ENCODE measurements at places on chromosomes 4 and X.
A peak's percentile ranks its signal among the peaks of the same experiment; 100 is the strongest.

DNA sequence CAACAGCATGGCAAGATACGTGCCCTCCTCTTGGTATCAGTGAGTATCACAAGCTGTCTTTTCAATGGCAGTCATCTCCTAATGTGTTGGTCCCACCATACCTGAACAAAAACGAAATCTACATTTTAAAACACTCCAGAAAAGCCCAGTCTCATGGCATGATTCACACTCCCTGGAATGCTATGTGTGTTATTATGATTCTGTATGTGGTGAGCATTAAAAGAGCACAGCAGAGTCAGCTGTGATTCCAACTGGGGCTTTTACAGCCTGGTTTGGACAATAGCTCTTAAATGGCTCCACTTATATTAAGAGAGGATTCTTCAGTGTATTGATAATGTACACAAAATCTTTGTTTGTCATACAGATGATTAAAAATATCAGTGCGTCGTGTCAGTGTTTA, 274.1 kb upstream of the GK2 start:
- DNase-seq, result peak; percentile 28

DNA sequence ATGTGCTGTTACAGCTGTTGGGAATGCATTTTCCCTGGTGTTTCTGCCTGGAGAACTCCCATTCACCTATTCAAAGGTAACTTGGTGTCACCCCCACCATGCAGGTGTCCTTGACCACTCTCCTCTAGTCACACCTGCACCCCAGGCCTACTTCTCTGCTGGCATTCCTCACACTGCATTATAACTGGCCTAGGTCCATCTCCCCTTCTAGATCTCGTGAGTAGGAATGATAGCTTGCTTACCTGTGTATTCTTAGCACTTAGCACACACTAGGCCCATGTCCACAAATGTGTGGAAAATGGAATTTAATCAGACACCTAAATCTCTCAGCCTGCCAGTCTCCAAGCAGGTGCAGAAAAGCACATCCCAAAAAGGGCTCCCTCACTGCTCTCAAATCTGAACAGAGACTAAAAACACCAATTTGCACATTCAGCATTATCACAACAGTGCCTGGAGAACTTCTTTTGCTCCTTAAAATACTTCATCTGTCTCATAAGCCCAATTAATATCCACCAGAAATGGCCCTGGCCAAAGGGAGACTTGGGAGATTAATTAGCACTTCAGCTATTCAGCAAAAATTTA, 18.3 kb downstream of the SCD5 start:
- no peak for DNase-seq

DNA sequence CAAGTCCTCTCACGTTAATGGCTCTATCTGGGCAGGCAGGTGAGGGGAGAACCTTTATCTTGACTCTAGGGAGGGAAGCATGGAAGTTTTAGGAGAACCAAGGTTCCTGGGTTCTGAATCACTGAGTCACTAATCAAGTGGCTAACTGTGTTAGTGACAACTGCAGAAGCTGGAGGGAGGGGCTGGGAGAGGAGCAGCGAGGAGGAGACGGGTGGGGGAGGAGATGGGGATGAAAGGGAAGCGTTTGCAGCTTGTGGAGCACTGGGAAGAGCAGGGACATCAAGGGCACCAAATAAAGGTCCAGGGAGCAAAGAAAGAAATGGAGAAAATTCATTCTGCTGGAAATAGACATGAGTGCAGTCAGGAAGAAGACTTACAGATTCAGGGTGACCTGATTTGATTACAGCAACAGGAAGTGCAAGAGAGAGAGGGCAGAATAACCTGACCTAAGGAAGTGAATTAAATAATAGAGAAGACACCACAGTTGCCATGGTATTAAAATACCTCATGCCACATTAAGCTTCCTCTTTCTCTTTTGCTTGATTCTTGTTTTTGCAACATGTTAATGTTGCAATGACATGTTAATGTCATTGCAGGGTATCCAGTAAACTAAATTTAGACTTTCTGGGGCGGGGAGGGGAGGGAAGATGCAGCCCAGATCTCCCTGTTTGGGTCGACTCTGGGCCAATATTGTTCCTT, 4.5 kb upstream of the SETD7 start:
- DNase-seq, result no peak

DNA sequence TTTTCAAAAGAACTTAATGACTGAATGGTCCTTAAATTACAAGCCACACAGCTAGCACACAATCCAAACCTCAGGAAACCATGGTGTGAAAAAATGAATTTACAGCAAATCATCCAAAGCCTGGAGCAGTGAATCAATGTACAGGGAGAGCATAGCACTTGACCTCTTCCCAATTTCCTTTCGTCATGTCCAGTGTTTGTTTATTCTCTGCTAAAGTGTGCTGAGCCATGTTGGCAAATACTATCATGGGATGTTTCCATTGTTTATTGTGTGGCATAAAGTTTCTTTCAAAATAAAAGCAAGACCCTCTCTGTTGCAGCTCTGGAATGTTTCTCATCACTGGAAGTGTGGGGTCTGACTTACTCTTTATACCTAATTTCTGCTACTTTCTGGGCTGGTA, 25.4 kb upstream of the FAM47B start:
- DNase-seq, result no peak

DNA sequence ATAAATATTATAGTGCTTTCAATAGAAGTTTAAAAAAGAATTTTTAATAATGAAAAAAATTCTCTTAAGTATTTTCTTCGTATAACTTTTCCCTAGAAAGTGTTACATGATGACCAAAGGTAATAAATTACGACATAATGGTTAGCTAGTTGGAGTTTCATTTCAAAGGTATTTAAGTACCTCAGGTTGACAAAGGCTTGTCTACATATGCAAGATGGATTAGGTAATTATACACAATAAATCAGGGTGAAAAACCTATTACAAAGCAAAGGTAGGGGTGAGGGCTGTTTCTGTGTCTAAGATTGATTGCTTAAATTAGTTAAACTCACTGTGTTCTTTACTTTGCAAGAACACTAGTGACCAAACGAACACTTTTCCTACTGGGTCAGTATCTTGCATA, 508.5 kb upstream of the FAT1 start:
- DNase-seq, result no peak

GRCh38 chr4:17786567-17786966, 5.1 kb upstream of the FAM184B start:
- no peak for DNase-seq

DNA sequence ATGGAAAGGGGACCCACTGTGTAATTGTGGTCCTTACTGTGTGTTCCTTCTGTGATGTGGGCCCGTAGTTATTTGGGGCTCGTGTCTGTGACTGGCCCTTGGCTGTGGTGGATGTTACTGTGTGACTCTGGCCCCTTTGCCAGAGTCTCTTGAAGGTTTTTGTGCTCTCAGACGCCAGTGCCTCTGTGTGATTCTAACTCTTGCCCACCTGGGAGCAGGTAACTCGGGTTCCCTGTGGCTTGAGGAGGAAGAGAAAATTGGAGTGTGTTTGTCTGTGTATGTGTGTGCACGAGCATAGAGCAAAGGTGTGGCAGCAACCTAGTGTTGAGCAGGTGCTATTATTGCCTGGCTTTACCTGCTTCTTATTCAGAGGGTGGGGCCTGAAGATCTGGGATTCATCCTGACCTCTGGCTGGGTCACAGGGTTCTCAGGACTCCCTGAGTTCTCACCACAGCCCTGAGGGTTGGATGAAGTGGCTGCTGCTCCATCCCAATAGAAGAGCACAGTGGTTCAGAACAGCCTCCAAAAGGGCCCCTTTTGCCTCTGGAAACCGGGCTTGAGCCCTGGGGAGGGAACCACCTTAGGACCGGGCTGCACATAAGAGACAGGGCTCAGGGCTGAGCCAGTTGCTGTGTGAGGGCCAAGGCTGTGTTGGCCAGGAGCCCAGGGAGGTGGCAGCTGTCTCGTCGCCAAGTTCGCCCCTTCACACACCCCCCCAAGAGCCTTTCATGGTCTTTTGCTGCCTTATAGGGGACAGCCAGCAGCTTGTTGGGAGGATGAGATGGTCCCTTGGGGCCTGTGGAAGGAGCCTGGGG, 1.3 kb downstream of the RBM10 start:
- DNase-seq, result no peak

DNA sequence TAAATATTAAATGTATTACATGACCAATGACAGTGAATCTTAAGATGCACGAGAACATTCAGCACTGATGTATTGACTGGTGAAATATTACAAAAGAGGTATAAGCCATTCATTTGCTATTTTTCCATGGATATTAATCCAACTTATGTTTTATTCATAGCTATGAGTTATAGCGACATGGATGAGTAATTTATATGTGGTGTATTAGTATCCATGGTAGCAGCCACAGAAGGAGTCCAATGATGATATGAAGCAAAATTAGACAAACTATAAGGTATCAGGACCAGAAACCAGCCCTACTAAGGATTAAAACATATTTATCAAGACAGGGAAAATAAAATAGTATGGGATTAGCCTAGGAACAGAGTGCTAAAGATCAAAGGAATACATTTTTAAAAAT, 50.7 kb downstream of the THAP9 start:
- no peak for DNase-seq

- peak; percentile 83 for DNase-seq
Measured at GRCh38 chr4:17811078-17811603, 362 bp downstream of the NCAPG start.

DNA sequence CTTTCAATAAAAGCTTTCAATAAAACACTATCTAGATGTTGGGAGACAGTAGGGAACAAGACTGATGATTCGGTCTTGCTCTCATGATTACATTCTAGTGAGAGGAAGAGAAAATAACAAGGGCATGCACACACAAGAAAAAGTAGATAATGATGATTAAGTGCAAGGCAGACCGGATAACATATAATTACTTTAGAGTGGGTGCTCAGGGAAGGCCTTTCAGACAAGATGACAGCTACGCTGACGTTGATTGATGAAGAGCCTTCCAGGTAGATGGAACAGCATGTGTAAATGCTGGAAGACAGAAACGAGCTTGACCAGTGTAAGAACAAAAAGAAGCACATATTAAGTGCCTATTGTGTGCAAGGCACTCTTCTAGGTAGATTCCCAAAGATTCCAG, 43.4 kb downstream of the TXK start:
- DNase-seq, result no peak

GRCh38 chr4:141314627-141315026, 93.9 kb downstream of the ZNF330 start:
- no peak for DNase-seq

DNA sequence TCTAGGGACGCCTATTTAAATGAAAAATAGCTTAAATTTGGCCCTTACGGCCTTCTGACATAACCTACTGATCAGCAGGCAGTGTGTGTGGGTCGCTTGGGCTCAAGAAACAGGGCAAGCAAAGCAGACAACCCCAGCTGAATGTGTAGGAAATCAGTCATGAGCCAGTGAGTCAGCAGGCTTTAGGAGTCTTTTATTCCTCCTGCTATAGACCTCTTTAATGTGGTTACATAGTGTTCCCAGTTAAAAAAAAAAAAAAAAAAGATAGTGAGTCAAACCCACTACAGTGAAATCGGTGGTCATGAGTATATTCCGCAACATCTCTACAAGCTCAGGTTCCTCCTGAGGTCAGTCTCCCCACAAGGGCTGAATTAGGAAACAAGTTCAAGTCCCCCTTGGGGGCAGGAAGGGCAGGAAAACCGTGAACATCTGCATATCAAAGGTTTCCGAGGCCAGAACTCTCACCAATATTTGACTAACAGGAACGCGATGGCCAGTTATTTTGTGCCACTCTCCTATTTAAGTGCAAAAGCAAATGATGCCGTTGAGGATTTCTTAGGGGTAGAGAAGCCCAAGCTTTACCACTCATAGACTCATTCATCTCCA, 32.7 kb downstream of the ACSL1 start:
- DNase-seq, result peak; percentile 69

GRCh38 chrX:85244450-85245211, 840 bp downstream of the ZNF711 start:
- DNase-seq, result peak; percentile 53

GRCh38 chrX:16946361-16946964, at the start of gene REPS2:
Gene REPS2, plus strand, starts transcription at chrX:16946658. Its CDS starts 204 bp downstream, at chrX:16946862.
- peak; percentile 85 for DNase-seq

DNA sequence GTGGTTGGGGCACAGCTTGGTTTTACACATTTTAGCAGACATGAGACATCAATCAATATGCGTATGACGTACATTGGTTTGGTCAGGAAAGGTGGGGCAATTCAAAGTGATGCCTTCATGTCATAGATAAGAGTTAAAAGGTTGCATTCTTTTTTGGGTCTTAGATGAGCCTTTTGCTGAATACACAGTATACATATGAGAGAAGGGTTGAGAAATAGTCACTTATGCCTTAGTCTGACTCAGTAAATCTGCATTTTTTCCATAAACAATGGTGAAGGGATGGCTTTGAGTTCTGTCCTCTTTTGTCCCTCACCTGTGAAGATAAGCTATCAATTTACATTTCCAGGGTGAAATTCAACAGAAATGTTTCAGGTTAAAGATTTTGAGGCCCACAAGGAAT, 43.9 kb upstream of the UGT2B15 start:
- DNase-seq, result no peak

GRCh38 chr4:81631958-81632441, 160.3 kb upstream of the RASGEF1B start:
- no peak for DNase-seq

DNA sequence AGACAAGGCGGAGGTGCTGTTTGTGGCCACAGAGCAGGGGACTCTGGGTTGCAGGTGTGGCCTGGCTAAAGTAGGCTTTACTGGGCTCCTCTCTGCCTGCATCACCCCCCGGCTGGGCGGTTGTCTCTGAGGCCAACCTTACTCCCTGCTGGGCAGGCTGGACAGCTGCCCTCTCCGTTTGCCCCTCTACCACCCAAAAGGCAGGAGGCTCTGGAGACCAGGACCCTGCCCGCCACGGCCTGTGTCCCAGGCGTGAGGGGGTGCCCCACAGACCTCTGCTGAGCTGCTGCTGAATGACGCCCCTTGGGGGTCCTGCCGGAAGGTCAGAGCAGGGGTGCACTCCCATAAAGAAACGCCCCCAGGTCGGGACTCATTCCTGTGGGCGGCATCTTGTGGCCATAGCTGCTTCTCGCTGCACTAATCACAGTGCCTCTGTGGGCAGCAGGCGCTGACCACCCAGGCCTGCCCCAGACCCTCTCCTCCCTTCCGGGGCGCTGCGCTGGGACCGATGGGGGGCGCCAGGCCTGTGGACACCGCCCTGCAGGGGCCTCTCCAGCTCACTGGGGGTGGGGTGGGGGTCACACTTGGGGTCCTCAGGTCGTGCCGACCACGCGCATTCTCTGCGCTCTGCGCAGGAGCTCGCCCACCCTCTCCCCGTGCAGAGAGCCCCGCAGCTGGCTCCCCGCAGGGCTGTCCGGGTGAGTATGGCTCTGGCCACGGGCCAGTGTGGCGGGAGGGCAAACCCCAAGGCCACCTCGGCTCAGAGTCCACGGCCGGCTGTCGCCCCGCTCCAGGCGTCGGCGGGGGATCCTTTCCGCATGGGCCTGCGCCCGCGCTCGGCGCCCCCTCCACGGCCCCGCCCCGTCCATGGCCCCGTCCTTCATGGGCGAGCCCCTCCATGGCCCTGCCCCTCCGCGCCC, 920 bp downstream of the HTT-AS start:
- no peak for DNase-seq

DNA sequence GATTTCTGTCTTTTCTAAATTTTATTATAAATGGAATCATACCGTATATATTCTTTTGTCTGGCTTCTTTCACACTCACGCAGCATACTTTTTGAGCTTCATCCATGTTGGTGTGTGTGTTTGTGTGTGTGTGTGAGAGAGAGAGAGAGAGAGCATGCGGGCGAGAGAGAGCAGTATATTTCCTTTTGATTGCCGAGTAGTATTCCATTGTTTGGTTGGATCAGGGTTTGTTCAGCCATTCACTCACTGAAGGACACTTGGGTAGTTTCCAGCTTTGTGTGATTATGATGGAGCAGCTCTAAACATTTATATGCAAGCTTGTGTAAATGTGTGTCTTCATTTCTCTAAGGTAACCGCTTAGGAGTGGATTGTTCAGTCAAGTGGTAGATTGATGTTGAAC, 3.1 kb upstream of the L1CAM start:
- DNase-seq, result no peak
